ENCODE measurements at places on chromosomes 16 and 17. TPM values are rescaled to one million over a fixed set of nuclear protein-coding genes. Genes with fewer than 3 reads are reported as not detected.

DNA sequence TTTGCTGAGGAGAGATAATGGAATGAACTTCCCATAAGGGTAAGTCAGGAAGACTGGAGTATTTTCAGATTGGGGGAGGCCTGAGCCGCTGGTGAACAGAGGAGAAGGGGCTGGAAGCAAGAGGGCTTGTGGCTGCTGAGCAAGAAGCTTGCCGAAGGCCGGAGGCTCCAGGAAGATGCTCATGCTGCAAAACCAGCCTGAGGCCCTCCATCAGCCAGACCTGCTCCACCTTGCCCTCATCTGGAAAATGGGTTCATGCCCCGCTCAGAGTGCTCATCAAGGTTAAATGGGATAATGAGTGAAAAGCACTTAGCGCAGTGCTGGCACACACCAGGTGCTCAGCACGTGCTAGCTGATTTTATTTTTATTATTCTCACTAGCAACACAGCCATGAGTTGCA, 5.5 kb upstream of the ASGR1 start:
- H3K27me3 ChIP-seq: no peaks in the 10 kb centered on the region
- H3K4me3 ChIP-seq: no peak overlapping the region
- DNase-seq: no peak
- no peak overlapping the region for H3K27ac ChIP-seq
- H3K4me1 ChIP-seq: peaks cover 5% of the 10 kb centered on the region

The KRTAP4-9 gene
- total RNA-seq: not detected

The PPL gene
- total RNA-seq: not detected

The PIRT gene
- total RNA-seq: not detected

The FADS6 gene
- total RNA-seq: not detected

GRCh38 chr16:54284931-54285413, 1.6 kb downstream of the IRX3 start:
- H3K4me3 ChIP-seq: peak overlapping the region; percentile 68
- peaks cover 40% of the 10 kb centered on the region for H3K4me1 ChIP-seq
- no peak overlapping the region for H3K27ac ChIP-seq
- H3K27me3 ChIP-seq: peaks cover 85% of the 10 kb centered on the region
- H3K36me3 ChIP-seq: peaks cover 4% of the 10 kb centered on the region
- no peak for DNase-seq

The CIAO2B gene
- total RNA-seq: 64.4 TPM

The GAST gene
- total RNA-seq: not detected

DNA sequence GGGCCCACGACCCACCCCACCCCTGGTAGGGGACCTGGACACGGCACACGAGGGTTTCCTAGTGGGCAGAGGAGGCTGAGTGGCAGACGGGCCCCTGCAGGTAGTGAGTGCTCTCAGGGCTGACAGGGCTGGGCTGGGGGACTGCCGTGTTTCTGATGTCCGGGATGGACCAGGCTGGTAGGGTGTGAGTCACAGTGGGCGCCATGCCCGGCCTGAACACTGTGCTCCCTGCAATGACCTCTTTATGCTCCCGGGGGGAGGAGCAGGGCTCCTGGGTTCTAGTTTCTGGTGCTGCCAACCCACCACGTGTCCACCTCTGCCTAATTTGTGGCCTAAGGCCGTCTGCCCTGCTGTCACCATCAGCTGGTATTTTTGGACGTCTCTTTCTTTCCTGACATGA, 26.3 kb downstream of the ARHGAP23 start:
- peak overlapping the region; percentile 39 for H3K4me3 ChIP-seq
- no peak for DNase-seq
- H3K27me3 ChIP-seq: peaks cover 39% of the 10 kb centered on the region
- H3K27ac ChIP-seq: no peak overlapping the region
- H3K36me3 ChIP-seq: no peaks in the 10 kb centered on the region

GRCh38 chr17:36722903-36723263, 121.5 kb downstream of the MRM1 start:
- peaks cover 42% of the 10 kb centered on the region for H3K4me1 ChIP-seq
- H3K4me3 ChIP-seq: peak overlapping the region; percentile 87
- DNase-seq: no peak
- H3K27me3 ChIP-seq: peaks cover 1% of the 10 kb centered on the region
- H3K36me3 ChIP-seq: no peaks in the 10 kb centered on the region

The CCL18 gene
- total RNA-seq: not detected

The TSPAN10 gene
- total RNA-seq: 0.86 TPM

The REXO5 gene
- 1.4 TPM for total RNA-seq

DNA sequence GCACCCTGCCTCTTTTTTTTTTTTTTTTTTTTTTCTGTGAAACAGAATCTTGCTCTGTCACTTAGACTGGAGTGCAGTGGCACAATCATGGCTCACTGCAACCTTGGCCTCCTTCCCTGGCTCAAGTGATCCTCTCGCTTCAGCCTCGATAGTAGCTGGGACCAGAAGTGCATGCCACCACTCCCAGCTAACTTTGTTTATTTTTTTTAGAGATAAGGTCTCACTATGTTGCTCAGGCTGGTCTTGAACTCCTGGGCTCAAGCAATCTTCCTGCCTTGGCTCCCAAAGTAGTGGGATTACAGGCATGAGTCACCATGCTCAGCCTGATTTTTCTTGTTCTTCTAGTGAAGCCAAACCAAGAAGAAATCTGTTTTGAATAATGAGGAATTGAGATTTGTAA, 25.0 kb downstream of the CDK12 start:
- no peak overlapping the region for H3K4me3 ChIP-seq
- peaks cover 13% of the 10 kb centered on the region for H3K4me1 ChIP-seq
- no peaks in the 10 kb centered on the region for H3K27me3 ChIP-seq
- peaks cover 52% of the 10 kb centered on the region for H3K36me3 ChIP-seq
- DNase-seq: no peak

- H3K36me3 ChIP-seq: no peaks in the 10 kb centered on the region
- H3K4me1 ChIP-seq: peaks cover 56% of the 10 kb centered on the region
- peak overlapping the region; percentile 89 for H3K27ac ChIP-seq
- peak; percentile 14 for DNase-seq
- no peak overlapping the region for H3K4me3 ChIP-seq
These were observed 11.0 kb downstream of the SNN start for GRCh38 chr16:11679250-11679649.

- peak overlapping the region; percentile 66 for H3K27ac ChIP-seq
- H3K4me3 ChIP-seq: no peak overlapping the region
- no peaks in the 10 kb centered on the region for H3K4me1 ChIP-seq
- DNase-seq: no peak
- peaks cover 80% of the 10 kb centered on the region for H3K36me3 ChIP-seq
- no peaks in the 10 kb centered on the region for H3K27me3 ChIP-seq
These were observed 28.2 kb downstream of the MAP1LC3B start for GRCh38 chr16:87420026-87421002.

The SLC35G6 gene
- not detected for total RNA-seq

The NATD1 gene
- total RNA-seq: 9.2 TPM

DNA sequence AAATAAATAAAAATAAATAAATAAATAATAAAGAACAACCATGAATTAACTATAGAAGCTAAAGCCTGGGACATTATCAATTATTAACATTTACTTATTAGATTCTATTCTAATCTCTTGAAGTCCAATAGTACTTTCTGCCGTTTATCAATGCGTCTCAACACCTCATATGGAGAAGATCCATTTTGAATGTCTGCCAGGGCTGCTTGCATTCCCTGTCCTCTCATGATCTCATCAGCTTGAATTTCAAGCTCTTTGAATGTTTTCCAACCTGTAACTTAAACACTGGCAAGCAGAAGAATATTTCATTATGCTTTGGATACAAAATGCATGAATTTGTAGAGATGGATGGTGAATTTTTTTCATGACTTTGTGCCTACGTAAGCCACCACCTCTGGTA, 191.9 kb upstream of the ANKFN1 start:
- H3K4me3 ChIP-seq: no peak overlapping the region
- H3K4me1 ChIP-seq: peaks cover 4% of the 10 kb centered on the region
- no peak overlapping the region for H3K27ac ChIP-seq

The CLEC3A gene
- total RNA-seq: not detected

The C17orf75 gene
- 25.6 TPM for total RNA-seq

DNA sequence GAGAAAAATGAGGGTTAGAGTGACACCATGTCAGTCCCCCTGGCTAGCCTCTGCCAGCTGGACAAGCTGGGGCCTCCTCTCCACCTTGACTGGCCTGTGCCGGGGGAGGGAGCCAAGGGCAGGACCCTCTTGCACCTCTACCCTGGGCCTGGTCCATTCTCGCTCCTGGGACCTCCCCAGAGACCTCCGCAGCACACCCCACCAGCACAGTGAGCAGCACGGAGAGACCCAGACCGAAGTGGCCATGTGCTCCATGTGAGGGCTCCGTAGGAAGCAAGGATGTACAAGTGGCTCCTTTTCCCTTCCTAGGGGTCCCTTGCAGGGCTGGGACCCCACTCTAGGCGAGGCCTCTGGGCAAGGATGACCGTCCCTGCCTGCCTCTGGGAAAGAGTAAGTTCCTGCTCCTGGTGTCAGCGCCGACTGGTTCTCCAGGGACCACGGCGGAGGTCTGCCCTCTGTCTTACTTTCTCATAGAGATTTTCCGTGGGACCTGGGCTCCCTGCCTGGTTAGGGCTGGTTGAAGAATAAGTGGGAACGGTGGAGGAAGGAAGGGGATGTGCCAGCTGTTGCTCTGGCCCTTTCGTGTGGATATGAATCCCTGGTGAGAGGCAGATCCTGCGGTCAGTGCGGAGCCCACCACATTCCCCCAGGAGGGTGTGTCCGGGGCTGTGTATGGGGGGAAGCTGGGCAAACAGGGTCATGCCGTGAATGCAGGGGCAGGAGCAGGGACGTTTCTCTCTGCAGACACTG, 124.2 kb downstream of the METRNL start:
- H3K27me3 ChIP-seq: no peaks in the 10 kb centered on the region
- H3K4me1 ChIP-seq: peaks cover 23% of the 10 kb centered on the region
- H3K27ac ChIP-seq: no peak overlapping the region
- H3K4me3 ChIP-seq: no peak overlapping the region

The MYADML2 gene
- total RNA-seq: not detected

The MT1F gene
- 18.4 TPM for total RNA-seq

The GPRC5C gene
- total RNA-seq: not detected

The AGRP gene
- not detected for total RNA-seq

DNA sequence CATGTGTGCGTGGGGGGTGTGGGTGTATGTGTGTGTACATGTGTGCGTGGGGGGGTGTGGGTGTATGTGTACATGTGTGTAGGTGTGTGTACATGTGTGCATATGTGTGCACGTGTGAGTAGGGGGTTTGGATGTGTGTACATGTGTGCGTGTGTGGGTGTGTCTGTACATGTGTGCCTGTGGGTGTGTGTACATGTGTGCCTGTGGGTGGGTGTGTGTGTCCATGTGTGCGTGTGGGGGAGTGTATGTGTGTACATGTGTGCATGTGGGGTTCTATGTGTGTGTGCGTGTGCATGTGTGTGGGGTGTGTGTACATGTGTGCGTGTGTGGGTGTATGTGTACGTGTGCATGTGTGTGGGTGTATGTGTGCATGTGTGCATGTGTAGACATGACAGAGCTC, 129.1 kb downstream of the C16orf95 start:
- no peak overlapping the region for H3K4me3 ChIP-seq
- H3K36me3 ChIP-seq: no peaks in the 10 kb centered on the region
- no peak for DNase-seq
- no peak overlapping the region for H3K27ac ChIP-seq

- H3K27me3 ChIP-seq: peaks cover 3% of the 10 kb centered on the region
- no peaks in the 10 kb centered on the region for H3K4me1 ChIP-seq
- no peak overlapping the region for H3K4me3 ChIP-seq
- no peak overlapping the region for H3K27ac ChIP-seq
These were observed 16.7 kb downstream of the SLC6A2 start for GRCh38 chr16:55672471-55672870.

DNA sequence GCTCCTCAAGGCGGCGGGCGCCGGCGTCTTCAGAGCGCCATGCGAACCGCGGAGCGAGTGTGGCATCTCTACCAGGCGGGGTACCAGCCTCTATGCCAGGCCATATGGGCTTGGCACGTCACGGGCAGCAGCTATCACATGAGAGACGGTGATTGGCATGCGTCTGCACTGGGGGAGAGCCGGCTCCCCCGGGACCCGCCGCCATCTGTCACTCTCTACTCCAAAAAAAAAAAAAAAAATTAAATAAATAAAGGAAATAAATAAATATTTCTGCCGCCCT, at the start of gene NEUROD2:
TSS of gene NEUROD2 (minus strand) at position 70 of the 280 bp plus-strand sequence. CDS start 1,321 bp downstream, outside the sequence.
- no peak for DNase-seq
- H3K4me1 ChIP-seq: peaks cover 27% of the 10 kb centered on the region
- H3K27me3 ChIP-seq: peaks cover 21% of the 10 kb centered on the region
- H3K27ac ChIP-seq: no peak within 1 kb of the TSS
- no peaks in the 10 kb centered on the region for H3K36me3 ChIP-seq

The COG7 gene
- total RNA-seq: 26.2 TPM

The UTP4 gene
- total RNA-seq: 41.8 TPM

DNA sequence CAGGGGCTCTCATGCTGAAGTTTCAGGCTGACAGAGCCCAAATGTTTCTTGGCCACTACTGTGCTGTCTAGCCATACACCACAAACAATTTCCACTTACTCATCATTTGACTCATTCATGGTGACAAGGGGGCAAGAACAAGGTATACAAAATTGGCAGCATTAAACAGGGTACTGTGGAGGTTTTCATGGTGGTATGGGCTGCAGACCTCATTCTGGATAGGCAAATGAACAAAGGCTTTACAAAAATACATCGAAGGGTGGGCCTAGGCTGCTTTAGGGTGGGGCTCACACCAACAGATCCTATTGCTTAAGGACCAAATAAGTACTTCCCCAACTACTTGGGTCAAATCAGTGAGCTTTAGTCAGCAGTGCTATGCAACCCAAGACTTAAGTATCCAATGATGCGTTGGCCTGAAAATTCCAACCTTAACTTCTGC, 53.0 kb downstream of the N4BP1 start:
- no peak for DNase-seq
- H3K4me3 ChIP-seq: peak overlapping the region; percentile 60
- H3K27ac ChIP-seq: no peak overlapping the region
- H3K27me3 ChIP-seq: no peaks in the 10 kb centered on the region
- H3K4me1 ChIP-seq: peaks cover 76% of the 10 kb centered on the region
- peaks cover 52% of the 10 kb centered on the region for H3K36me3 ChIP-seq

The SETD1A gene
- total RNA-seq: 44.3 TPM

GRCh38 chr17:55622547-55622946, 100.1 kb downstream of the TMEM100 start:
- H3K4me1 ChIP-seq: no peaks in the 10 kb centered on the region
- no peaks in the 10 kb centered on the region for H3K36me3 ChIP-seq
- H3K27me3 ChIP-seq: peaks cover 46% of the 10 kb centered on the region
- no peak overlapping the region for H3K27ac ChIP-seq

GRCh38 chr16:54412777-54413455, 126.3 kb upstream of the IRX3 start:
- H3K4me3 ChIP-seq: no peak overlapping the region
- no peak overlapping the region for H3K27ac ChIP-seq
- H3K27me3 ChIP-seq: peaks cover 22% of the 10 kb centered on the region
- no peaks in the 10 kb centered on the region for H3K36me3 ChIP-seq
- no peak for DNase-seq

The CRHR1 gene
- not detected for total RNA-seq

The ATP1B2 gene
- 0.36 TPM for total RNA-seq

DNA sequence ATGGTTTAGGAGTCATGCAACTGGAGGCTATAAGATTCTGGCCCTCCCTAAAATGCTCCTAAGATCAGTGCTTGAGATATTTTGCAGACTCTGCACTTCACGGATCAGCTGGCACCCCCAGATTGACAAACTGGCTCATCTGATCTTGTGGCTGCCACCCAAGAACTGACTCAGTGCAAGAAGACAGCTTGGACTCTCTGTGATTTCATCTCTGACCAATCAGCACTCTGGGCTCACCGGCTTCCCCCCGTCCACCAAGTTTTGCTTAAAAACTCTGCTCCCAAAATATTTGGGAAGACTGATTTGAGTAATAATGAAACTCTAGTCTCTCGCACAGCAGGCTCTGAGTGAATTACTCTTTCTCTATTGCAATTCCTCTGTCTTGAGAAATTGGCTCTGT, 26.3 kb upstream of the CCL2 start:
- no peaks in the 10 kb centered on the region for H3K4me1 ChIP-seq
- no peak overlapping the region for H3K27ac ChIP-seq
- DNase-seq: no peak
- no peak overlapping the region for H3K4me3 ChIP-seq
- H3K27me3 ChIP-seq: peaks cover 23% of the 10 kb centered on the region
